ENCODE measurements at places on chromosomes 5 and 9.
A peak's percentile ranks its signal among the peaks of the same experiment; 100 is the strongest.

DNA sequence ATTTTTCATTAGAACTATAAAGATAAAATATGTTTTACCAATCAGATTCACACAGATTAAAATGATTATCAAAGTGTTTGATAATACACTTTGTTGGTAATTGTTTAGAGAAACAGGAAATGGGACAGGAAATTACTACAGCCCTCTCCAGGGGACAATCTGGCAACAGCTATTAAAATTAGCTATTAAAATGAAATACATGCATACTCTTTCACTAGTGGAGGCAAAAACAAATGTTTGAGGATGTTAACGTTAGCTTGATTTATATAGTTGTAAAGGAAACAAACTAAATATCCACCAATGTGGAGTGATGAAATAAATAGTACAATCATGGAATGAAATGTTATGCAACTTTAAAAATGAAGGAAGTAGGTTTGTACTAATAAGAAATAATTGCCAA lies 53.7 kb downstream of the TARS1 start:
- DNase-seq = no peak

DNA sequence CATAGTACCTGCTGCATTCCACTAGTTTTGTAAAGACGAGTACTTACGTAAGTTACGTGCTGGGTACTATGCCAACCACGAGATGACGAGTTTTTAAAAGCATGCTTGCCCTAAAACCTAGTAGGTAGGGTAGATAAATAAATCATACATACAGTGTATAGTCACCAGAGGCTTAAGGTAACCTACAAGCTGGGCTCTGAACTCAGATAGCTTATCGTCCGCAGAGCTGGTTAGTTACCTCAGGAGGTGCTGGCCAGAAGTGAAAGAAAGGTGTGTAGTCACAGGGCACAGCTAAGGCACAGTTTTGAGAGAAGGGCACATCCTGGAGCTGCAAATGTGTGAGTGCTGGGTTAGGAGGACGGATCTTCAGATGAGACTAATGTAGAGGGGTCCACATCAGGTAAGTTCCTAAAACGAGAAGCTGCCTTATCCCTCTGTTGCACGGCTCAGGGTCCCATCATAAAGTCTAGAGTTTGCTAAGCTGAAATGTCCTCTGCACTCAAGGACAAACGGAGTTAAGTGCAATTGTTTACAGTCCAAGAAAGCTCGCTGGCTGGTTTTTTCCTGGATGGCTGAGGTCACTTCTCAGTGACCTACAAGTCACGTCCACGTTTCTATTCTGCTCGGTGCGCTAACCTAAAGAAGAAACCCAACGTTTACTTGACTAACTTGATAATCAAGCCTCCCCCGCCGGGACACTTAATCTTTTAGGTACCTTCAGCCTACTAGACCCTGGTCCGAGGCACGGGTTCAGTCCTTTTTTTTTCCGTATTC lies 1.1 kb upstream of the SNX24 start:
- DNase-seq = no peak

GRCh38 chr5:102969641-102970040 lies 150.3 kb downstream of the GIN1 start:
- no peak for DNase-seq

DNA sequence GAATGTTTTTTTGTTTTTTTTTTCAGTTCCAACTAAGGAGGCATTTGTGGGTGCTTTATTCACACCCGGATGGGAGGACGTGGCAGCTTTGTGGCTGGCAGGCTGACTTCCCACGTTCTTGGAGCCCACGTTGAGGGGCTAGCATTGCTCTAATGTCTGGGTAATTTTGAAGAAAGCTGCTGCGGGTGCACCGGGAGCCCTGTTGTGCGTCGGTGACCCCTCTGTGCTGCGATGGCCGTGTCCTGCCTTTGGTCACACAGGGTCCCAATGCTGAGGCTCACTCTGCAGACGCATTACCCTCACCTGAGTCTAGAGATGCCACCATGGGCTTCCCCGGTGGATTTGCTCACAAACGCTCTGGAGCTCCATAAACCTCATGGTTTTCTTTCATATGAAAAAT lies 34.2 kb downstream of the NDUFS6 start:
- no peak for DNase-seq

DNA sequence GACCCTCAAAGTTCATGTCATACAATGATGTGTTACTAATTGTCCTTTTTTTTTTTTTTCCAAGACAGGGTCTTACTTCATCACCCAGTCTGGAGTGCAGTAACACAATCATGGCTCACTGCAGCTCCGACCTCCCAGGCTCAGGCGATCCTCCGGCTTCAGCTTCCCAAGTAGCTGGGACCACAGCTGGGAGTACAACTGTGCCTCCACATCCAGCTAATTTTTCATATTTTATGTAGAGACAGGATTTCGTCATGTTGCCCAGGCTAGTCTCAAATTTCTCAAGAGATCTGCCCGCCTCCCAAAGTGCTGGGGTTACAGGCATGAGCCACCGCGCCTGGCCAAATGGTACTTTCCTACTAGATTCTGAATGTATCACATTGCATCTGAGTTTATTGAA lies 49.4 kb upstream of the EBF1 start:
- DNase-seq = no peak

GRCh38 chr5:151406322-151406947 lies 41.0 kb upstream of the SLC36A1 start:
- no peak for DNase-seq

GRCh38 chr5:112576298-112576925 lies 157.3 kb upstream of the EPB41L4A start:
- DNase-seq = no peak

- DNase-seq = no peak
These were observed 51.5 kb downstream of the COL15A1 start for GRCh38 chr9:98995059-98995671.

DNA sequence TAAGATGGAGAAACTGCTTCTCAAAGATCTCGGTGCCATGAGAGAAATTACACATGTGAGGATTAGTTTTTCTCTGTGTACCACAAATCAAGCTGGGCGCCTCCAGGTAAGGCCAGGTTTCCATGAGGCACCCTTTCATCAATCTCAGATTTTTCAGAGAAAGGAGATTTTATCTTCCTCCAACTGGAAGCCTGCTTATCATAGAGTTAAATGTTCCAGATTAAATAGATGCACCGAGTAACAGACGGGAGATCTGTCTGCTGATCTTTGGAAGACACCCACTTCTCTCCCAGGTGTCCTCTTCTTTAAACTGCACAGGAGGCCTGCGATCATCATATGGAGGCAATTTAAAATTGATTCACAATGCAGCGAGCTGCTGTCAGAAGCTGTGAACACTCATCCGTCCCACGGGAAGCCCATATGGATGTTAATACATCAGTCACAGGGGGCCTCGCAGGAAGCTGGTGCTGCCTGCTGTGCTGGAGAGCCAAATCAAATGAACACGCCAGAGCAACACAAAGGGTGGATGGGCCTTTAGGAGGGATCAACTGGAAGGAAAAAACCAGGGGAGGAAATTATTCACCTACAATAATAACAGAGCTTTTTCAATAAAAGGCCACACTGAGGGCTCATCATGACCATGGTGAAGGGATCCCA lies 93.3 kb downstream of the TLE1 start:
- no peak for DNase-seq

DNA sequence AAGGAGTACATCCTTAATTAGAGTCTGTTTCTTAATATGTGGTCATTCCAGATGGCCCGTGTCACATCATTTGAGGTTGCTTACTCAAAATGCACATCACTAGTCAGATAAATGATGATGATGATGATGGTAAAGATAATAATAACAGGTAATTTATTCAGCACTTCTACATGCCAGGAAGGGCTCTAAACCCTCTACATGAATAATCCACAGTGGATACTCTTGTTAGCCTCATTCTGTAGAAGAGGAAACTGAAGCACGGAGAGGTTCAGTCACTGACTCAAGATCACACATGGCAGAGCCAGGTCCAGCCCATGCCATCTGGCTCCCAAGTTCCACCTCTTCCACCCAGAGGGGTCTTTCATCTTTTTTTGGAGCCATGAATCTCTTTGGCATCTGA lies 11.7 kb downstream of the SH3PXD2B start:
- DNase-seq = no peak

- peak; percentile 49 for DNase-seq
These were observed 7.7 kb upstream of the DMRT2 start for GRCh38 chr9:1042466-1042865.

GRCh38 chr9:81305561-81306182 lies 383.7 kb downstream of the TLE1 start:
- DNase-seq = no peak

- no peak for DNase-seq
These were observed 32.2 kb downstream of the CWC27 start for GRCh38 chr5:64800926-64801325.

DNA sequence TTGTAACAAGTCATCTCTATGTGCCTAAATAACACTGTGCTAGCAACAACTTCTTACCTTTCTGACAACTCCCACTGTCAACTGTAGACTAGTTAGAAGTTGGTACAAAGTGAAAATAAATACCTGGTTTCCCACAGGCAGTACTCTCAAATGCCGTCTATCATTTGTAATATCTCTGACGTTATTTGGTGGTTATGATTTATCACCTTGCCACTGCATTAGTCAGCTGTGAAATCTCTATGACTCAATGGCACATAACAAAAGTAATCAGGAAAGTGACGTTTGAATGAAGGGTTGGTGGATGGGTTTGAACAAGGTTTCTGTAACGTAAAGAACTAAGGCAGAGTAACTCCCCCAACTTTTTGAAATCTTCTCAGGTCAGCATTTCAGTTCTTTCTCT lies 592.3 kb downstream of the MAT2B start:
- DNase-seq = no peak

GRCh38 chr9:119773823-119774222 lies 404.6 kb upstream of the BRINP1 start:
- DNase-seq = no peak

DNA sequence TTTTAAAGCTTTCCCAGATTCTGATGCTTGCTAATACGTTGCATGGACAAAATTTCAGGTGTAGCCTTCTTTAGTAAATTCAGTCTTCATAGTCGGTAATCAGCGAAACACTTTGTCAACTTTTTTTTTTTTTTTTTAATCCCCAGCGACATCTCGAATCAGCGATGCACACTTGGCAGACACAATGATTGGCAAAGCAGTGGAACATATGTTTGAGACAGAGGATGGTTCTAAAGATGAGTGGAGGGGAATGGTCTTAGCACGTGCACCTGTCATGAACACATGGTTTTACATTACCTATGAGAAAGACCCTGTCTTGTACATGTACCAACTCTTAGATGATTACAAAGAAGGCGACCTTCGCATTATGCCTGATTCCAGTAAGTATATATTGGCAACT lies 66.8 kb upstream of the NXNL2 start:
- no peak for DNase-seq

DNA sequence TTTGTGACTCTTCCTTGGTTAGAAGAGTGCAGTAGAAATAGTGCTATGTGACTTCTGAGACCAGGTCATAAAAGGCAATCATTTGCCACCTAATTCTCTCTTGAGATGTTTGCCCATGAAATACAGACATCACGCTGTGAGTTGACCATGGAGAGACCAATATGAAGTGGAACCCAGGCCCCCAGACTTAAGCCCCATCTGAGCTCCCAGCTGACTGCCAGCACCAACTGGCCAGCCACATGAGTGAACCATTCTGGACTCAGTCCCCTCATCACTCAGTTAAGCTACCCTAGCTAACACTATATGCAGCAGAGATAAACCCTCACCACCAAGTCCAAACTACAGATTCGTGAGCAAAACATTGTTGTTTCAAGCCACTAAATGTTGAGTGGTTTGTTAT lies 60.7 kb upstream of the NIPBL start:
- no peak for DNase-seq

DNA sequence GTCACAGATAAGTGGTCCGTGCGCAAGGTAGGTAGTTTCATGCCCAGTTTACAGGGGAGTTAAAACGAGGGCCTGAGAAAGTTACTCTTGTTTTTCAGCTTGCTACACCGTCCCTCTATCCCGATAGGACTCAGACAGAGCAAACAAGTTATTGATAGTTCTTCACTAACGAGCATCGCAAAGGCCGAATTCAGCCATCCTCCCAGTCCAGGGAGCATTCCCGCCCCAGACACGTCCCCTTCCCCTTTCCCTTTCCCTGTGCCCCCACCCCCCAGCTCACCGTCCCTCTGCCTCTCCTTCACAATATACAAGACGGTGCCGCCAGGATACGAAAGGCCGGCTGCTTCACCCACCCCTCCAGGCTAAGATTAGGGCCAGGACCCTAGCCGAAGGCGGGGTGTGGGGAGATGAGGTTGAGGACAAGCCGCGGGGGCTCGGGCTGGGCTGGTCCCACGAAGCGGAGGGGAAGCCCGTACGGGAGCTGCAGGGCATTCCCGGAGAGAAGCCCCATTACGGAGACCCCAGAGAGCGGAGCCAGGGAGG lies 599 bp downstream of the KIAA1191 start:
- no peak for DNase-seq

GRCh38 chr9:92974161-92974661 lies 26.9 kb downstream of the FGD3 start:
- no peak for DNase-seq

GRCh38 chr5:177362610-177363507 lies 5.1 kb downstream of the RGS14 start:
- DNase-seq = peak; percentile 80

DNA sequence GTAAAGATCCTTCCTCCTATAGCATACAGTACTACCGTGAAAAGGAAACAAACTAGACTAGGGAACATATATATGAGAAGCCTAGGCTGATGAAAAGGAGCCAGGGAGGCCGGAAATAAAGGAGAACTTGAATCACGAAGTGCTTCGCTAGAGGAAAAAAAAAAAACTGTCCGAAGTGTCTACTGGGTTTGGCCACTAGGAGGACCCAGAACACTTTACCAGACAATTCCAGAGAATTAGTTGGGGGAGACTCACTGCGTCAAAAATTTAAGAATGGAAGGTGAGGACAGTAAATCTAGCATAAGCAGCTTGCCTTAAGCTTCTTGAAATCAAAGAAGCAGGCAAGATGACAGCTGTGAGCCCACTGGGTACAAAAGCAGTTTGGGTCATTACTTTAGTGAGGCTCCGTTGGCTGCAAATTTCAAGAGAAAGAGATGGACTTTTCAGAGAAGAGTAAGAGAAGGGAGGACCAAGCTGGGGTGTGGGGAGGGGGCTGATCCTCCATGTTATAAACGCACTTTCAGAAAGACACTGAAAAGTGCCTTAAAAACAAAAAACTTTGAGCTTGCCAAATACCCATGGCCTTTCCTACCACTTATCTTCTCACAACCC lies 47.4 kb downstream of the P4HA2 start:
- DNase-seq = peak; percentile 26

- no peak for DNase-seq
These were observed 25.1 kb upstream of the SHB start for GRCh38 chr9:38094165-38094564.

Data from activated CD8-positive, alpha-beta T cell treated with anti-CD3 and anti-CD28 coated beads for 36 hours (primary cell).